ENCODE measurements at places on chromosomes 1 and 21.

DNA sequence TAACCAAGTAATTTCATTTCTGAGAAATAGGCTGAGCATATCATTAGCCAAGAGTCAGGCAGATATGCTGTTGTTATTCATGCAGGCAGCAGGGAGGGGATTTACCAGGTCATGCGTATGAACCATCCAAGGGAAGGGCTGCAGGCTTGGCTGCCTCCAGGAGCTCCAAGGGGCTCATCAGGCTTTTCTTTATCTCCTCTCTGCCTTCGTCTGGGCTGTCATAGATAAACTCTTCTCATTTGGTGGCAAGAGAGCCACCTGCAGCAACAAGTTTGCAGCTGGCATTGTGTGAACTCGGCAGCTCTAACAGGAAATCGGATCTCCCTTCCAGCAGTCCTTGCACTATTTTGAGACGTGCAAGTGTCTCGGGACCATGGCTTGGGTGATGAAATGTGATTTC lies 7.5 kb downstream of the CCDC27 start:
- no peak for DNase-seq

- no peak for DNase-seq
These were observed 167.3 kb upstream of the KCNJ6 start for GRCh38 chr21:38083535-38083934.

DNA sequence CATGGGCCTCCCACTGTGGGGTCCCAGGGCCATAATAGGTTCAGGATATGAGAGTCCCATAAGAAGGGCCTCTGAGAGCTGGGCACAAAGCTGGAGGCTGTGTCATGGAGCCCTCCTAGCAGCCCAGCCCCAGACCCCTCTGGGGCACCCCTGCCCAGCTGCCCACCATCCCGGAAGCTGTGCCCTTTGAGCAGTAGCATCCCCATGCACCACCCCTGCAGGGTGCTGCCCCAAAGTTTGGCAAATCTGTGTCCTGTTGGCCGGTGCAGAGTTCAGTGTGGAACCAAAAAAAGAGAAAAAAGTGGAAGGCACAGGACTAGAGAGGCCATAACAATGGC lies 17.6 kb downstream of the TNNT2 start:
- DNase-seq, result no peak

- no peak for DNase-seq
These were observed at the start of gene RSPO1 for GRCh38 chr1:37634244-37634991. RSPO1 (minus strand) TSS chr1:37634892; CDS start chr1:37629661, 5,231 bp downstream.

DNA sequence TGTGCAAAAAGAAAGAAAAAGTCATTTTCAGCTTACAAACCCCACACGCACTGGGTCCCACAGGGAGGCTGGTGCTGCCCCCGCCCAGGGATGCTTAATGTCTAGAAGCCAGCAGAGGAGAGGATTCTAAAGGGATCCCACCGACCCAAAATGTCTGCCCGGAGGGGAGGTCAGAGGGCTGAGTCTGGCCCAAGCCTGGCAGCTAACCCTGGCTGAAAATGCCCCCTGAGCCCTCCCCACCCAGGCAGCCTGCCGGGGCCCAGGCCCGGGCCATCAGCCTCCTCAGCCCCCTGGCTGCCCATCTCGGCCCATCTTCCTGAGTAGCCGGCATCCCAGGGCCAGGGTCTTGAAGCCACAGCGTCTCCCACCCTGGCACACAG lies 33.5 kb downstream of the ACOT7 start:
- no peak for DNase-seq

- DNase-seq, result no peak
These were observed 19.7 kb upstream of the TSPEAR start for GRCh38 chr21:44730951-44731579.

DNA sequence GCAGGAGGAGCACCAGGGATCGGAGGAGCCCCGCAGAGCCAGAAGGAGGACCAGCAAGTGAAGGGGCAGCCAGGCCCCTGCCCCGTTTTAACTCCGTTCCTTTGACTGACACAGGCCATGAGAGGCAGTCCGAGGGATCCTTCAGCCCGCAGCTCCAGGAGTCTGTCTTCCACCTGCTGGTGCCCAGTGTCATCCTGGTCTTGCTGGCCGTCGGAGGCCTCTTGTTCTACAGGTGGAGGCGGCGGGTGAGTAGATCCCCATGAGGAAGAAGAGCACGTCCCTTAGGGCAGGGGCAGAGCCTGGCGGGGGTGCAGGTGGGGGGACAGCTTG lies 13.3 kb downstream of the CSF1 start:
- no peak for DNase-seq

- no peak for DNase-seq
These were observed 205.8 kb downstream of the PLA2G4A start for GRCh38 chr1:187034501-187034900.

DNA sequence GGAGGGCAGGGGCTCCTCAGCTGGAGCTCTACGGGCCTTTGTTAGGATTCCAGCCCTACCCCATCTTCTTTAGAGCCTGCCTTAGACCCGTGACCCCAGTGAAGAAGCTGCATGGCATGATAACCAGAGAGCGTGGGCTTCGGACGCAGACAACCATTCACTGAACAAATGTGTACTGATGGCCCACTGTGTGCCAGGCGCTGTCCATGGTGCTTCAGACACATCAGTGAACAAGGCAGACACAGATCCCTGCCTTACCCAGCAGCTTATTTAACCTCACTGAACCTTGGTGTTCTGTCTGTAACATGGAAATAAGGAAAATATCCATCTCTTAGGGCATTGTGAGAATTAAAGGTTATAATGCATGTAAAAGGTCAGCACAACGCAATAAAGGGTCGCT lies 9.5 kb downstream of the CHIT1 start:
- DNase-seq, result no peak

DNA sequence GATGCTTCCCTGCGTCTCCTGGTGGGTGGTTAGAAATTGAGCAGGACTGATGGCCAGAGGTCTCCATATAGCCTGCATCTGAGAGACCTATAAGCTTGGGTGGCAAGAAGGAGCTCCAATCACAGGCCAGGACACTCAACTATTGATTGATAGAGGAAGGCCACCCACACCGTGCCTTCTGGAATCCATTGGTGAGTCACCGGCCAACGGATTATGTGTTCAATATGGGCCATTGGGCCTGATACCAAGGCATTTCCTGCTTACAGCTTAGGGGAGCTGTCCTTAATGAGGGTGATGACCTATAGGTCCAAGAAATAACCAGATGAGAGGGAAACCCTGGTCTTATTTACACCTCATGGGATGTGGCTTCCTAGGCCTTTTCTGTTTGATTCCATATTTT lies 115.1 kb downstream of the PLPP3 start:
- no peak for DNase-seq

- DNase-seq, result no peak
These were observed 6.7 kb downstream of the SOX13 start for GRCh38 chr1:204079608-204079999.

DNA sequence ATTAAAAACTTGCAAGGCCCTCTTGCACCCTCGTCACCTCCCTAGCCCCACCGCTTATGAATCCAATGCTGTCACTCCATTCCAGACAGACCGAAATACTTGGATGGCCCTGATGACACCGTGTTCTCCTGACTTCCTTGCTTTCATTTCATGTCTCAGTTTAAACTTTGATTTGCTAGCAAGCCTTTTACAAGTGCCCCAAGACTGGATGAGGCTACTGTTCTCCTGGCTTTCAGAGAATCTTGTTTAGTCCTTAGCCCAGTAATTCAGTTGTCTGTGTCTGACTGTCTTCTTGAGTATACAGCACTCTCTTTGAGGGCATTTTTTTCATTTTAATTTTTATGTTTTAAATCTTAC lies 824 bp upstream of the IFI44L start:
- no peak for DNase-seq

DNA sequence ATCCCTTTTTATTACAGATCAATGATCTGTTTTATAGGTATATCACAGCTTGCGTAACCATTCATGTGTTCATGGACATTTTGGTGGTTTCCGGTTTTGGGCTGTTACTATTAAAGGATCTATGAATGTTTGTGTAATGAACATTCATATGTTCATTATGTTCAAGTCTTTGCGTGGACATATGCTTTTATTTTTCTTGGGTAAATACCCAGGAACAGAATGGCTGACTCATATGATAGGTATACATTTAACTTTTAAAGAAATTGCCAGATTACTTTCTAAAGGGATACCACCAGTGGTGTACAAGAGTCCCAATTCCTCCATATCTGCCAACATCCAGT lies 73.7 kb downstream of the SPATA46 start:
- DNase-seq, result peak; percentile 61

GRCh38 chr1:32883338-32884031 lies 2.8 kb upstream of the HPCA start:
- DNase-seq, result no peak

DNA sequence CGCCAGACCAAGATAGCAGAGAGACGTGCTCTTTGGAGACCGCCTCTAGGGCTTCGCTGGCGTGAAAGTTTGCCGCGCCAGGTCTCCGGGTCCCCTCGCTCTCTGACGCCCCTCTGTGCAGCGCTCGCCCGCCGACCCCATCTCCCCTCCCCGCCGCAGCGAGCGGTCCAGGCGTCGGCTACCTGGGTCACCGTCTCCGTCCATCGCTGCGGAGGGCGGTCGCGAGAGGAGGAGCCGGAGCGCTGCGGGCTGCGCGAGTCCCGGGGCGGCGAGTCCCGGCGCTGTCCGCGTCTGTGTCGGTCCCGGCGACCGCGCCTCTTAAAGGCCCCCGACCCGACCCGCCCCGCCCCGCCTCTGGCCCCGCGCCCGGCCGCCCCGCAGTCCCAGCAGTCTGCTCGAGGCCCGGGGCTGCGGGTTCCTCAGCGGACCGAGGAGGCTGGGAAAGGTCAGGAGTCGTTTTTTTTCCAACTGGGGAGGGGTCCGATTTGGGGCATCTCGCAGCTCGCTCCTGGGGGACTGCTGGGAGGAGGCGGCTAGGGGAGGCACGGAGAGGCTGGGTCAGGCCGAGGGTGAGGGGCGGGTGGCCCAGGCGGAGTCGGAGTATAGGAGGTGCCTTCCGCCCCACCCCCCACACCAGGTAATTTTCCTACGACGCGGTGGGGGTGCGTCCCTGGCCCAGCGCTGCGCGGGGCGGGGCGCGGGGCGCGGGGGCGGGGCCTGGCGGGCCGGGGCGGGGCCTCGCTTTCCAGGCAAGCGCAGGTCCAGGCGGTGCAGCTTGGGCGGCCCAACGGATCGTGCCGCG lies at the start of the genes FBXO2 and FBXO44:
Gene FBXO2, minus strand, starts transcription at position 293 of the 802 bp plus-strand sequence. Its CDS starts 89 bp downstream, at position 204.
Gene FBXO44, plus strand, starts transcription at position 741 of the 802 bp plus-strand sequence. CDS start 959 bp downstream, outside the sequence.
- no peak for DNase-seq

GRCh38 chr1:89705901-89706699 lies 73.2 kb downstream of the LRRC8C start:
- no peak for DNase-seq

DNA sequence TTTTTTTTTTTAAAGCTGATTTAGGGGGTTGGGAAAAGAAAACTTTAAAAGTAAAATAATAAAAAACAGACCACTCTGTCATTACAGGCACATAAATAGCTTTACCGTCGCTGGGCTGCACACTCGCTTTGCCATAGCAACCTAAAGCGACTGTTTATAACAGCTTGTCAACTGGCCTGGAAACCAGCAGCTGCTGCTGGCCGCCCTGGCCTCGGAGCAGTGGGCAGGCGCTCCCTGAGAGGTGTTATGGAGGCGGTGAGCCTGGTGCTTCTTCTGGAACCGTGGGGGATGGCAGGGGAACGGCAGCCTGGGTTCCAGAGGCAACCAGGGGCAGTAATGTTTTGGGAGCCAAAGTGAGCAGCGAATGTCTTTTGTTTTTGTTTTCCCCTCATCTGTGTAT lies 45.7 kb downstream of the ATP2B4 start:
- DNase-seq, result no peak

DNA sequence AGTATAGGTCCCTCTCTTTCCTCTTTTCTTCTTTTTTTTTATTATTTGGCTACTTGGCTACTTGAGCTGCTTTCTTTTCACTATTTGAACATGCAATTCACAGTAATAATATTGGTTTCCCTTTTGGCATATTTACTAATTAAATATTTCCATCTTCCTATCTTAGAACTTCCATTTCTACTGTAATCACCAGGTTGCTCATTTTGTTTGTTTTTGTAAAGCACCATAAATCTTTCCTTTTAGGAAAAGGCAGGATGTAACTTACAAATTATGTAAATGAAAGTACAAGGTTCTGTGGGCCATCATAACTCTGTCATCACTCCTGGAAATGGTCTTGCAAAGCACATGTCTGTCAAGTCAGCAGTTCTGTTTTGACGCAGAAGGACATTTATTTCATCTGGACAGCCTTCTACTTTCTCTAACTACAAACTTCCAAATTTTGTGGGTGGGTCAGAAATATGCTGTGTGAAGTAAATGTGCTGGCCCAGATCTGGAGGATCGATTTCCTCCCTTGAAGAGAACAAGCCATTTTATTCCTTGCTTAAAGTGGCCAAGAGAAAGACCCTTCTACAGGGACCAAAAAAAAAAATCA lies 71.7 kb upstream of the TNFSF18 start:
- DNase-seq, result no peak

GRCh38 chr1:19814244-19814661 lies 830 bp downstream of the RNF186 start:
- DNase-seq, result no peak

DNA sequence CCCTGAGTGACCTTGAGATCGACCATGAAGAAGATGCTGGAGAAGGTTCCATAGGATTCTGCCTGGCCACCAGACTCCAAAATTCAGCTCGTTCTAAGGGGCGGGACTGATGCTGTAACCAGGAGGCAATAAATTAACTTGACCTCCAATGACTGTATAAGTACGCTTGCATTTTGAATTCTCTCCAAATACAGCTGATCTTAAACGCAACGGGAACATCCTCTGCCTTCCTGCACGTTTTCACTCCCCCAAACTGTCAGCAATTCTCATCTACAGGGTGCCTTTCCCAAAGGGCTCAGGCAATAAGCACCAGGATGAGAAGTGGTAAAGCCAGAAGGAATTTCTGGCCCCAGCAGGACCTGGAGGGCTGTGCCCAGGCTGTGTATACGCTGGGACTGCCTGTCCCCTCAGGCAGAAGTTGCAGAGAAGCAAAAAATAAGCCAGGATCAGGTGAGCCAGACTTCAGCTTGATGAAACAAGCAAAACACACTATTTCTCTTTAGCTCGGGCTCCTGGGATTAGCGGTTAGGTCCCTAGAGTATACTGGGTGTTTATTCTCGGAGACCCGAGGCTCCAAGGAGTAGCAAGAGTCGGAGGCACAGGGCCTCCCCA lies 124.8 kb downstream of the LRIG2 start:
- DNase-seq, result no peak

- DNase-seq, result no peak
These were observed 615 bp upstream of the MRPS15 start for GRCh38 chr1:36464605-36465393.

- no peak for DNase-seq
These were observed 101.2 kb downstream of the GDAP2 start for GRCh38 chr1:117828201-117828600.

DNA sequence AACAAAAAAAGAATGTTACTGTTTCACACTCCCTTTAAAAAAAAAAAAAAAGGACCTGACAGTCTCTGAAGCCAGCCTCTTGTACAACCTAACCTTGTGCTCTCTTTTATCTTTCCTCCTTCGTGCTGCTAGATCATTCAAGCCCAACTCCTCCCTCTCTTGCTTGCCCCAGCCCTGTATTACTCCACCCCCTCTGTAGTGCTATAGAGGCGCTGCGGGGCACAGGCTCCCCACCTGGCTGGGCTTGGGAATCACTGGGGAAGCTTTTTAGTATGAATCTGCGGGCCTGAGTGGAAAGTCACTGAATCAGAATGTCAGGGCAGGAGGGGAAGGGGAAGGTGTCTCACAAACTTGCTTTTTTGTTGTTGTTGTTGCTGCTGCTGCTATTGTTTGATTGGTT lies 383.7 kb upstream of the CAMK1G start:
- DNase-seq, result no peak
